ENCODE measurements at places on chromosomes 5 and 9.

GRCh38 chr9:94056442-94056974, 27.8 kb upstream of the PTPDC1 start:
- DNase-seq = no peak

GRCh38 chr9:114287763-114288192, 35.1 kb upstream of the ORM1 start:
- no peak for DNase-seq

- DNase-seq = no peak
These were observed 65.2 kb downstream of the OTULIN start for GRCh38 chr5:14729448-14730385.

- no peak for DNase-seq
These were observed 24.8 kb downstream of the KCTD16 start for GRCh38 chr5:144195448-144195847.

- no peak for DNase-seq
These were observed 16.0 kb upstream of the JADE2 start for GRCh38 chr5:134509308-134510040.

- DNase-seq = no peak
These were observed 125.2 kb downstream of the FSTL4 start for GRCh38 chr5:133487093-133487492.

DNA sequence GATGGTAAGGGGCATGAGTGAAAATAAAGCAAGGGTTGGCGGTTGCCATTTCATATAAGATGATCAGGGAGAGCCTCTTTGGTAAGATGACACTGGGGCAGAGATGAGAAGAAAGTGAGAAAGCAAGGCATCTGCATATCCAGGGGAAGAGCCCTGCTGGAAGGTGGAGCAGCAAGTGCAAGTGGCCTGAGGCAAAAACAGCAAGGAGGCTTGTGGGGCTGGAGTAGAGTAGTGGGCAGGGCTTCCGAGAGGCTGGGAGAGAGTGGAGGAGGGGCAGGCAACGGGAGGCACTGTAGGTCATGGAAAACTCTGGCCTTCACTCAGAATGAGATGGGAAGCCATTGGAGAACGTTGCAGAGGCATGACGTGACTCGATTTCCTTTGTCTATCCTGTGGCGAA, 199.2 kb downstream of the ARHGEF28 start:
- no peak for DNase-seq

DNA sequence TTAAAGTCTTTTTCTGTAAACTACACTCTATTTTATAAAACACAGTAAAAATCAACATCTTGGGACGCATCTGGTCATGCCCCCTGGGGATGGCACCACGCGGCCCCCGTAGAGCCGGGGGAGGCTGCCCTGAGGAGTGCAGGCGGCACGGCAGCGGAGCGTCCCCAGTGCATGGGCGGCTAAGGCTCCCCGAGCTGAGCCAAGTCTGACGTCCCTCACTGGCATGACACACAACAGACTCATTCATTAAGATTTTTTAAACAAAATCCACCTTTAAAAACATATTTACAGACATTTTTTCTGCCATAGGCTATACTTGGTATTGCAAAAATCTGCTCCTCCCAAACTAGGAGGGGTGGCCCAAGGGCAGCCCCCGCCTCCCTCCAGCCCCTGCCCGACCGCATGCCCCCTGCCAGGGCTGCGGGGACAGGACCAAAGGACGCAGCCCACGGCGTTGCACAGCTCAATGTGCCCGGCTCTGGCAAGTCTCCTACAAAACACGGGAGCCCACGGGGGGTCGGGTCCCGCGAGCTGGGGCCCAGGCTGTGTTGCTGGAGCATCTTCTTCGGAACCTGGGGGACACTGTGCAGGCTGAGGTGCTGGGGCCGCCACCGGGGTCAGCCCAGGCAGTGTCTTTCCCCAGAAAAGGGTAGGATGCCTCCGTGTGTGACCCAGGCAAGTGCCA, 11.8 kb upstream of the SEC16A start:
- DNase-seq = no peak

GRCh38 chr5:54616518-54617220, 99.1 kb downstream of the SNX18 start:
- DNase-seq = no peak

- DNase-seq = no peak
These were observed 391.1 kb downstream of the ARHGEF28 start for GRCh38 chr5:74017112-74017511.

DNA sequence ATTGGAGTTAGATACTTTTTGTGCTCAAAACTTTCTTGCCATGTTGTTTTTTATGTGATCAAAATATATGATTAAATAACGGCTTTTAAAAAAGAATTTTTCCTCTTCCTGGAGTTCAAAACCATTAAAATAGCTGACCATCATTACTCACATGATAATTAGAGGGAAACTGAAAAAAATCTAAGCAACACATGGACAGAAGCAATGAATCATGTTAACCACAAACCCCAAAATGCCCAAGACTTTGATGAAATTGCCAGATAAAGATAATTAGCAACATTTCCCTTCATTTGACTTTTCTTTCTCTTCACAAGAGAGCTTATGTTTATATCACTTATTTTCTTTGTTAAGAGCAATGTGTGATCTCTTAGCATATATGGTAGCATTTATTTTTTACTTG, 1294.2 kb downstream of the EFNA5 start:
- no peak for DNase-seq

DNA sequence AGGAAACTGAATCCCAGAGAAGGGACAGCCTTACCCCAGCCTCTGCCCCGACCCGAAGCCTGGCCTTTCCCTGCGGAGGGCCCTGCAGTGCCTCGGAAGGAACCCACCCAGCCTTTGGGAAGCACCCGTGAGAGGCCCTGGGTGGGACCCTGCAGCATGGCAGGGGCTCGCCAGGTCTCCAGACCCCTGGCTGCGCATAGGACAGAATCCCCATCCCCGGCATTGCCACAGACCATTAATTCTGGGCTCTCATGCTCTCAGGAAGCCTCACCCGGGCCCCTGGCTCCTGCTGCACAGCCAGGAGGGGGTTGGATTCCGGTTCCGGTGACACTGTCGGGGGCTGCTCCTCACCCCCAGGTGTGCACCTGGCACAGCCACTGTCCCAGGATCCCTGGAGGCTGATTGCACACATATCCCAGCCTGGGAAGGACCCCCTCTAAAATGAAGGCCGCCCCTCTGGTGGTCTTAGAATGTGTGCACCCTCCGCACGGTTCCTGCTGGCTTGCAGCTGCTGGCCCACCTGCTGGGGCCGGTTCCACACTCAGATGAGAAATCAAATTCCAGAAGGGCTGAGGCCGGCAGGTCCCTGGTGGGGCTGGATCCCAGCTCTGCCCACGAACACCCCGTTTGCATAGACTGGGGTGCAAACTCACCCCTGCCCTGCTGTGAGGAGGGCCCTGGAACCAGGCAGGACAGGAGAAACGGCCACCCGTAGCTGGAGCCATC, 4.7 kb downstream of the EGFL7 start:
- no peak for DNase-seq

GRCh38 chr5:57724836-57725235, 242.2 kb upstream of the ACTBL2 start:
- DNase-seq = no peak

GRCh38 chr5:118371973-118372831, 616.1 kb downstream of the DTWD2 start:
- no peak for DNase-seq

GRCh38 chr9:130933114-130934046, 5.7 kb downstream of the FIBCD1 start:
- DNase-seq = no peak

- DNase-seq = no peak
These were observed 285.2 kb downstream of the EBF1 start for GRCh38 chr5:158814521-158814920.

- DNase-seq = no peak
These were observed 22.5 kb upstream of the CAMK4 start for GRCh38 chr5:111201705-111202104.
